ENCODE measurements at places on chromosomes 1 and 21.

GRCh38 chr1:29200906-29201594 is 19.4 kb upstream of the SRSF4 start:
- DNase-seq, result no peak

DNA sequence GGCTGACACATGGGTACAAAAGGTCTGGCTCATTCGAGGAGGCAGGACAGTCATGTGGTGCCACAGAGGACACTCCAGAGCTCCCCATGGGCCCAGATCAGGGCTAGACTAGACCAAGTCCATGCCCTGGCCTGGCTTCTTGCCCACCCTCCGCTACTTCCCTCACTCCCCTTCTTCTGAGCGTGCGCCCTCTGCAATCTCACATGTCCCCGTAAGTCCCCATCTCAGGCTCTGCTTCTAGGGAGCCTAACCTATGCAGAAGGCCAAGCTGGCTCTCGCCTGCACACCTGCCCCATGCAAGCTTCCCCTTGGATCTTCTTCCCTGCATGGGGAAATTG is 553.6 kb downstream of the PTPRU start:
- DNase-seq, result no peak

DNA sequence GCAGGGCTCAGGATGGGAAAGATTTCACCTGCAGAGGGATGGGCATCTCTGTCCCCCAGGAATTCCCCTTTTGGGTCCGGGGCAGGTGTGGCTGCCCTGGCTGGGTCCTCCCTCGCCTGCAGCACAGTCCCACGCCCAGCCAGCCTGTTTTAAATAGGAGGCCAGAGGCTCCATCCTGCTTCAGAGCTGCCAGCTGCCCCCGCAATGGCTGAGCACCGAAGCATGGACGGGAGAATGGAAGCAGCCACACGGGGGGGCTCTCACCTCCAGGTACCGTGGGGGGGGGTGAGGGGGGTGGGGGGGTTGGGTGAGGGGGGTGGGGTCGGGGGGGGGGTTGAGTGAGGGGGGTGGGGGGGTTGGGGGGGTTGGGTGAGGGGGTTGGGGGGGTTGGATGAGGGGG is 3.6 kb downstream of the SCNN1D start:
- DNase-seq, result peak; percentile 81

- DNase-seq, result peak; percentile 49
These were observed 436.4 kb downstream of the PLA2G4A start for GRCh38 chr1:187264995-187265602.

GRCh38 chr1:151377150-151377884 is 4.8 kb upstream of the SELENBP1 start:
- no peak for DNase-seq

DNA sequence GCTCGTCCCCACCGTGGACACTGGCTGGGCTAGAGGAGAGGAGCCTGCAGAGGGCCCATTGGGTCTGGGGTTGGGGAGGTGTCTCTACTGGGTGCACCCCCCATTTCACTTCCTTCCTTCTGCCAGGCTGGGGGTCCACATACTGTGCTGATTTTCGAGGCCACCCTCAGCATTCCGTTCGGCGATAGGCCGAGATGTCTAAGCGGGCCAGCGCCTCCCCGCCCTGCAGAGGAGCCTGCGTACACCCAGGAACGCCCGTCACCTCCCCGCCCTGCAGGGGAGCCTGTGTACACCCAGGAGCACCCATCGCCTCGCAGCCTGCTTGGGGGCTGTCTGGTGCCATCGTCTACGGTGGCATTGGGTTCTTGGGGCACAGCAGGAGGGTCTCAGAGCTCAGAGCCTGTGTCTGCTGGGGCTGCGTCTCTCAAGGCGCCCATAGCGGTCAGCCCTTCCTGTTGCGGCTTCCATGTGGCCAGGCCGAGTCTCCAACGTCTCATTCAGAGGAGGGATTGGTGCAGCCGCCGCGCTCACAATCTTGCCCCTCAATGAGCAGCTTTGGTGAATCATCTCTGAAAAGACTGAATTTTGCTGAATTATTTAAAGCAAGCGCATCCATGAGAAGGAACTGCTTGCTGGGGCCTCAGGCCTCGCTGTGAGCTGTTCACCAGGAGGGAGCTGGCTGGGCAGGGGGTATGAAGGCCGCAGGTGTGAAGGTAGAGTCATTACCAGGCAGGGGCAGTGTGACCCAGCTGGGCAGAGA is 30.7 kb upstream of the AGPAT3 start:
- peak; percentile 5 for DNase-seq

GRCh38 chr1:28927648-28928313 is 13.4 kb downstream of the EPB41 start:
- DNase-seq, result no peak

- DNase-seq, result no peak
These were observed 60.5 kb downstream of the SYT2 start for GRCh38 chr1:202649553-202650392.

DNA sequence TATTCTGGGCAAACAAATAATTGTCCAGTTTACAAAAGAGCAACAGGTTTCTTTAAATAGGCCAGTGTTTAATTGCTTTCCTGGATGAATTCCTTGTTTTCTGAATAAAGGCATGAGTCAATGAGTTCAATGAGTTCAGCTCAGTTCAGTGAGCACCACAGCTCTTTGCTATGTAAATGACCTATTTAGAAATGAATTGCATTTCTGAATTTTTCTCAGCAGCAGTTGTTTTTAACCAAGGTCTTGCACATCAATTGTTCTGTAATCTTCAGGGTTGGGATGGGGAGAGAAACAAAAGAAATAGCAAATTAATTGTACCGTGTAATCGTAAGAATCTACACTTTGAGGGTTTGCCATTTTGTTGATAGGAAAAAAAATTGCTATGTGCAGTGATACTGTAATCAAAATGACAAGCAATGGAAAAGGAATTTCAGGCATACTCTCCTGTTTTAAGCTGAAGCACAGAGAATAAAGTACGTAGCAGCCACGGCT is 45.7 kb downstream of the MIS18A start:
- DNase-seq, result no peak

DNA sequence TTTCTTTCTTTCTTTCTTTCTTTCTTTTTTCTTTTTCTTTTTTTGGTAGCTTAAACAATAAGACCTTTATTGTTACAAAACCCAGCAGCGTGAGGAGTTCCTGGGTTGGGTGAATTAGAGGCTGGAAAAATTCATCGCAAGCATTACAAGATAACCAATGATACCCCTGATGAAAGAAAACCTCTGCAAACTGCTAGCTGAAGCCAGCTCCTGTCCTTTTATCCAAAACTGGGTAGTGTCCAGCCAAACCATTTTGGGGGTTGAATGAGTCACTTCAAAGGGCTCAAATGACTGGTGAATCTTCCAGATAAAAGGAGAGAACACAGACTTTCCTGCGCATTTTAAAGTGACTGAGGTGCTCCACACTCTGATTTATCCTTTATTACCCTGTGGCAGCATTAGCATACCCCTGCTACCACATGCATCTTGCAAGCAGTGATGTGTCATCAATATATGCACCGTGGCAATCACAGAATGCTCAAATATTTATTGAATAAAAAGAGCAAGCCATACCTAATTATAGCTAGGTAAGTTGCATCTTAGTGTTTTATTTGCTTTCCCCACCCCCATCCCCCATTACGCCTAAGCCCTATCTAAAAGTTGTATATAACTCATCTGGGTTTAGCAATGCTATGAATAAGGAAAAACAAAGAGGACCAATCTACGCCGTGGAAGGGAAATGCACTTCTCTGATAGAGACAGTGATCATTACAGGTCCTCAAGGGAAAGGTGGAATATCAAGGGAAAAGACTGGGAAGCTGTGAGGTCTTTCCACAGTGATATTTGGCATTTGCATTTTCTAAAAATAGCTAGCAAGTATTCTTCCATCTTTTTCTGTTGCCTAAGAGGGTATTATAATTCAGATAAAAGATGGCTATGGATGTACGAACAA is 32.4 kb upstream of the CEP350 start:
- DNase-seq, result no peak

DNA sequence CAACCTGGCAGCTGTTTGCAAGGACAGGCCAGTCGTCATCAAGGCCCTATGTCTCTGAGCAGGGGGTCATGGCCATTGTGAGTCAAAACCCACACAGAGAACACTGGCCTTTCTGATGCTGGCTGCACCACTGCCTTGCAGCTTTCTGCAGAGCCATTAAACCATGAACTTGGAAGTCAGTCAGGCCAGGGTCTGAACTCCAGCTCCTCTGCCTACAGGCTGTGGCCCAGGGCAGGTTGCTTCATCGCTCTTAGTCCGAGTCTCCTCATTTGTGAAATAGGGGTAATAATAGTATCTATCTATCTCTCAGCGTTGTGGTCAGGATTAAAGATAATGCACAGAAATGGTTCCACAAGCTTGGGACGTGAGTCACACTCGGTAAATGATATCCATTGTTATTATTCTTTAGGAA is 35.8 kb upstream of the HIVEP3 start:
- peak; percentile 39 for DNase-seq

DNA sequence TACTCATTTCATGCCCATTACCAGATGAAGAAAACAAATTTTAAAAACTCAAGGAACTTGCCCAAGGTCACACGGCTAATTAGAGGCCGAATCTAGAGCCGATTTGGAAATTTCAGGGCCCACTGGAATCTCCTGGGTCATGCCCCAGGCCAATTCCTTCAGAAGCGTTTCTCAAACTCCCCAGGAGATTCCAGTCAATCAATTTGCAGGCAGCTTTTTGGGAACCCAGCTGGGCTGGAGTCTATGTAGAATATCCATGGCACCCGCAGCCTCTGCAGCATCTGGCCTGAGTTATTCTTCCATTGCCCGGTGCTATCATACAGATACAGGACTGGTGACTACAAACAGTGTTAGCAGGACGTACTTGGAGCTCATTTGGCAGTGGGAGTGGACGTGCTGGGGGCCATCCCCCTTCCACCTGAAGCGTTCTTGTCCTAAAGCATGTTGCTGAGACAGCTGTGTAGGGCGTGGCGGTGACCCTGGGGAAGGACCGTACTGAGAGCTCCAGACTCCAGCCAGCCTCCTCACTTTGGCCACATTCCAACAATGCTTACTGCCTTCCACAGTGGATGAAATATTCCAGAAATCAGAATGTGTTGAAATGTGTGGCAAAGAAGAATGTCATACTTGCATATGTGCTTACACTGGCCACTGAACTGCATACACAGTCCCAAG is 38.3 kb downstream of the ABCG1 start:
- DNase-seq, result no peak

GRCh38 chr1:234727018-234727940 is 117.3 kb upstream of the IRF2BP2 start:
- no peak for DNase-seq

DNA sequence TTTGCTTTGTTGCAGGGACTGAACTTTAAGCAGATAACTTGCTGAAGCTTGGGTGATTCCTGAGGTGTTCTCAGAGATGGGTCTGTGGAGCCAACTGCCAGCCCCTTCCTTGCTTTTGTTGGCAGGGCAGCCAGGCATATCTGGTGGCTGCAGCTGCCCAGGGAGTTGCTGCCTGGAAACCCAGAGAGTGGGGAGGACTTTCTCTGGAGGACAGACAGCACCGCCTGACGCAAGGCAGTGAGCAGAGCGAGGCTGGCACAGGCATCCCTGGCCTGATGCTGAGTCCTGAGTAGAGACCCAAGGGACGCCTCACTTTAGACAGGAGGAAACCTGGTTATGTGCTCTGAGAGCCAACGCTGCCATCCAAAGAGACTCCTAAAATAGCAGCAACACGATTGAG is 9.8 kb upstream of the OLFML2B start:
- DNase-seq, result no peak

- DNase-seq, result no peak
These were observed at the start of gene CRABP2 for GRCh38 chr1:156705321-156705917. TSS of gene CRABP2 (minus strand) at chr1:156705583. CDS start at chr1:156705446, 137 bp downstream.

- no peak for DNase-seq
These were observed 261.7 kb downstream of the MATN1 start for GRCh38 chr1:30461640-30462039.

GRCh38 chr1:234495231-234495990 is 16.4 kb upstream of the TARBP1 start:
- DNase-seq, result no peak

GRCh38 chr1:70509996-70510876 is 99.2 kb downstream of the CTH start:
- peak; percentile 72 for DNase-seq

DNA sequence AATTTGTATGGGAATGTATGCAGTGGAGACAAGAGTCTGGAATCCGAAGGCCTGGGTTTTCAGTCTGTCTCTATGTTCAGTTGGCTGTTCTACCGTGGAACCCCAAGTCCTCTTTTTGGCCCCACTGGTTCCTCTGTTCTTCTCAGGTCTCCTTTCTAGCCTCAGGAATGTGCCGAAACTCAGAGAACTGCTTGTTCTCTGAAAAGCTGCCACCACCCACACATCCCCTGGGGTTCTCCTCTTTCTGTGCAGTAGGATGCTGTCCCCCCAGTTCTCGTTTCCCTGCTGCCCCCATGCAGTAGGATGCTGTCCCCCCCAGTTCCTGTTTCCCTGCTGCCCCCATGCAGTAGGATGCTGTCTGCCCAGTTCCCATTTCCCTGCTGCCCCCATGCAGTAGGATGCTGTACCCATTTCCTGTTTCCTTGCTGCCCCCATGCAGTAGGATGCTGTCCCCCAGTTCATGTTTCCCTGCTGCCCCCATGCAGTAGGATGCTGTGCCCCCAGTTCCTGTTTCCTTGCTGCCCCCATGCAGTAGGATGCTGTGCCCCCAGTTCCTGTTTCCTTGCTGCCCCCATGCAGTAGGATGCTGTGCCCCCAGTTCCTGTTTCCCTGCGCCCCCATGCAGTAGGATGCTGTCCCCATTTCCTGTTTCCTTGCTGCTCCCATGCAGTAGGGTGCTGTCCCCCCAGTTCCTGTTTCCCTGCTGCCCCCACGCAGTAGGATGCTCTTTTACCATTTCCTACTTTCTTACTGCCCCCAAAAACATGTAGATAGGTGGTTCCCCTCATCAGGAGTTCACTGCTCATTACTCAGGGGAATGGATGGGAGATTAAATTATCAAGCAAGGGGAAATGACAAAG is 35.3 kb downstream of the OPTC start:
- no peak for DNase-seq

- DNase-seq, result no peak
These were observed at the start of gene S100A9 for GRCh38 chr1:153357853-153358690. TSS of gene S100A9 (plus strand) at chr1:153357854. CDS start at chr1:153358284, 430 bp downstream.

DNA sequence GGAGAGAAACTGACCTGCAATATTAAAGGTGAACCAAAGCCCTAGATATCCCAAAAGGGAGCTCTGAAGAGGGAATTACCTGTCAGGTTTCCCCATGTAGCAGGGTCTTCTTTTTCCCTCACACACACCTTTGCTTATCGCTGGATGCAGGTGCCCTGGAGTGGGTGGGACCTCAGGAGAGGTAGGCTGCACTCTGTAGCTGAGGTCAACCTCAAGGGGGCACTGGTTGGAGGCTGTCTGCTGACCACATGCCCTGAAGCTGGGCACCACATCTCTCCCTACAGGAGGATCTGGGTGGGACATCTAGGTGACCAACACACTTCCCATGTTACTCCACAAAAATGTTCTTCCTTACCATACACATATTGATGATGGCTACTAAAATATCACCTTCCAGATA is 298.7 kb upstream of the USP25 start:
- DNase-seq, result no peak

All from iPS-NIHi11 (cell line).